ENCODE measurements at places on chromosomes 7 and 10.

DNA sequence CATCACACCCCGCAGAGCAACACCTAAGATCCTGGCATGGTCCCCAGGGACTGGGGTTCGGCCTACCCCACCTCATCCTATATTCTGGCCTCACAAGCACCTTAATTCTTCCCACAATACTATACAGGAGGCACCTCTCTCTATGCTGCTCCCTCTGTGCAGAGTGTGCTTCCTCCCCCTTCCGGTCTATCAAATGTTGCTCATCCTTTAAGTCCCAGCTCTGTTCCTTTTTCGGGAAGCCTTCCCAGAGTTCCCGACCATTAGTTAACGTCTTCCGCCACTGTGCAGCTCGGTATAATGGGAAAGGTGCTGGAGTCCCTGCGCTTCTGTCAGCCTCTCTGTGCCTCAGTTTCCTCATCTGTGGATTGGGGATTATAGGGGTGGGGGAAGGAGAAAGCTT lies 21.8 kb downstream of the PALD1 start:
- no peak for DNase-seq

DNA sequence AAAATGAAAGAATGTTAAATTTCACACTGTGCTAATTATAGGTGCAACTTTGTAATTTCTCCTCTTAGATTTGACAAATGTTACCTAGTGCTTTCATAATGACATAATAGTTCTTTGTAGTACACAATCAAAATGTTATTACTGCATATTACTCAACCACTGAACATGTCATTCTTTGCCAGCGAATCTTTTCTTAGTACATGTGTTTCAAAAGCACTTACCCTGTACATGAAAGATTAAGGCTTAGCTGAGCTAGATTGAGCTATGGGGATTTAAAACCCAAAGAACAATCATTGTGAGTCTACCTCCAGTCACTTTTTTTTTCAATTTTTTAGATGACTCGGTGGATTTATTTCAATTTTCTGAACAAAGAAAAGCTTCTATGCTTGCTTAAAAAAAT lies 123.5 kb upstream of the FERD3L start:
- no peak for DNase-seq

DNA sequence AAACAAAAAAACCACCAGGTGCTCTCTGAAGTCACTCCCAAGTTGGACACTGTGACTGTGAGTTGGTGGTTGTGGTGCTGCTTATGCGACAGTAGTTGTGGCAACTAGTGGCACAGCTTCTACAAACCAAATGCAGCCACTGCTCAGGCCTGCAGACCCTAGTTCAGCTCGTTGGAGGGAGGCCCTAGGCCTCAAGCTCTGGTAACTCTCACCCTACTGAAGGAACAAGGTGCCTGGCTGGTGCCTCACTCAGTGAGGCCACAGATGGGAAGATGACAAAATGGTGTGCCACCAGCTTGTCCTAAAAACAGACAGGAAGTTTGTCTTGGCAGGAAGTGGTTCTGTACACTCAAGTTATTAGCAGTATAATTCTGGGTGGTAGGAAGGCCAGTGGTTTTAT lies 45.3 kb upstream of the RAPGEF5 start:
- no peak for DNase-seq

DNA sequence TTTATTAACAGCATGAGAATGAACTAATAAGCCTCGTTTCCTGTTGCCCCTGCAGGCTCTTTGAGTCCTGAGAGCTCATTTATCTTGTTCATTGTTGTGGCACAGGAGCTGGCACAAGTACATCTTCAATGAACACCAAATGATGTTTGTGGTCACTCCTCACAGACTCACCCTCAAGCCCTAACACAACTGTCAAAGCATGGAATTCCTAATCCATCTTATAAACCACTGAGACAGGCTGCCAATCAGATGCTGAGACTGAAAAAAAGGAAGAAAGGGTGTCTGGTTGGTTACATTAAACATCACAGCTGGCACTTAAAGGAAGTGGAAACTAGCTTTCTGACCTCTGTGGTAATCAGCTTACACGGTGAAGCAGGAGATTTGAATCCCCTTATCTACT lies 7.7 kb upstream of the CCDC172 start:
- DNase-seq: no peak

GRCh38 chr7:21969822-21970221 lies 24.1 kb upstream of the CDCA7L start:
- DNase-seq: no peak
